Stimulated activated CD4-positive, alpha-beta T cell treated with anti-CD3 and anti-CD28 coated beads, Interleukin-1b, Interleukin-23, amount 100 ng/mL, for 24 hours (primary cell): ENCODE measurements at places on chromosomes 3 and 15.

DNA sequence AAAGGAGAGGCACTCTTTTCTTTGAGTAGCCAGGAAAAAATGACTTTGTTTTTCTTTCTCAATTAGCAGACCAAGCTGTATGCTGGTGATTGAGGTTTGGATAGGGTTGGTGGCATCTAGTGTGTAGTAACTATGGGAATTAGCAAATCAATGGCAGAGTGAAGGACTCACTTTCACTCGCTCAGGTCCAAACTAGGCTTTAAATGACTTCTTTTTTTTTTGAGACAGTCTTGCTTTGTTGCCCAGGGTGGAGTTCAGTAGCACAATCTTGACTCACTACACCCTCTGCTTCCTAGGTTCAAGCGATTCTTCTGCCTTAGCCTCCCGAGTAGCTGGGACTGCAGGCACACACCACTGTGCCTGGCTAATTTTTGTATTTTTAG, 35.9 kb downstream of the PRKCI start:
- DNase-seq = no peak

DNA sequence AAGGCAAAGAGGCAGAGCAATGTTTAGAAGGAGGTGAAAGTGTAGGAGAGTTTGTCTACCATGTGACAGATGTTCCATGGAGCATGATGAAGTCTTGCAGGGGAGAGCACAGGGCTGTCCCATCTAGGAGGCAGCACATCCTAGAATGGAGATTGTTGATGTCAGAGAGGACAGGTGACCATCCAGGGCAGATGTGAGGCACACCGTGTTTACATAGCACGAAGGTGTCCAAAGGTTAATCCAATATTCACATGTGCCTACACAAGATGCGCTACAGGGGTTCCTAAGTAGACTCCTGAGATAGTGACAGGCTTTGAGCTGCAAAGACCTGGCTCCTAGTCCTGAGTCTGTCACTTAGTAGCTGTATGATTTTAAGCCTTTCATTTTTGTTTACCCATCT, 219.3 kb upstream of the SLCO3A1 start:
- no peak for DNase-seq

DNA sequence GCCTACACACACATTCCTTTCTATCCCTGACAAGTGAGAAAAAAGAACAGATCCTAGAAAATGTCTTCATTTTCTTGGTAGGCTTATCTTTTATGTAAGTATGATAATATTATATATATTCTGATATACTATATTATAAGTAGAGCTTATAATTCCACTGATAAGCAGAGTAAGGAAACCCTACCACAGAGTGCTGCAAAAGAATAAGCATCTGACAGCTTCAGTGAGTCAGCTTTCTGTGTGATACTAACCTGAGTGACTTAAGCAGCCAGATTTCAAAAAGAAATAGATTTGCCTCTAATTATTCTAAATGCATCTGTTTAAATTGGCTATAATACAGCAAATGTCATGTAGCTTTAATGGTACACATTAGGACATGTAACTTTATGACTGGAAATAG, 656.0 kb downstream of the MCTP2 start:
- DNase-seq = no peak

DNA sequence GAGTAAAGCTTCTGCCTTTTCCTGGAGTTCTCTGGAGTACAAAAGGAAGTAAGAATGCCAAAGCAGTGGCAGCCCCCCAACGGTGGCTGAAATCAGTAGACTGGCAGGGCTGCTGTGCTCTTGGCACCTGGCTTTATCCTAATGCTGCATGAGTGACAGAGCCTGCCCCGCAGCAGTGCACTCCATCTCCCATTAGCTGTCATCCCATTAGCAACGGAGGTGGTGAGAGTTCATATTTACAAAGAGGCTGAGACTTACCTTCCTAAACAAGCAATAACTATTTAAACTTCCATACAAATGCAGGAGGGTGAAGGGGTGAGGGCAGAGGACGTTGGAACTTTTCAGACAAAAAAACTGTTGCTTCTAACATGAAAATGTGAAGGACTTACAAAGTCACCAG, 51.9 kb downstream of the SERPINI1 start:
- DNase-seq = no peak

DNA sequence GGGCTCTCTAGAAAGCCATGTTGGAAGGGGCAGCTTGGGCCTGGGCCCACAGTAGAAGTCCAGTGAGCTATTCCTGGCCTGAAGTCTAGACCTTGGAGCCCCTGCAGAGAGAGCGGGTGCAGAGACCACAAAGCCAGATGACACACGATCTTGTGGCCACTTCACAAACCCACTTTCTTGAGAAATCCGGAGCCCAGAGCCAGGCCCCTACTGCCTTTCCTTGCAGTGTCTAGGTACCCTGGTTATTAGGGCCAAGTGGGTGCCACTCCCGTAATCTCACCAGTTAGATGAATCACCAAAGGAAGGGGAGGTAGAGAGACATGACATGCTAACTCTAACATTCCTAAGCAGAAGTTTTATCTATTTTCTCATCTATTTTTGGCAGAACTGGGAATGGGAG, 72.5 kb upstream of the ADAMTSL3 start:
- DNase-seq = no peak

- no peak for DNase-seq
These were observed 35.4 kb upstream of the XCR1 start for GRCh38 chr3:46062679-46063078.

DNA sequence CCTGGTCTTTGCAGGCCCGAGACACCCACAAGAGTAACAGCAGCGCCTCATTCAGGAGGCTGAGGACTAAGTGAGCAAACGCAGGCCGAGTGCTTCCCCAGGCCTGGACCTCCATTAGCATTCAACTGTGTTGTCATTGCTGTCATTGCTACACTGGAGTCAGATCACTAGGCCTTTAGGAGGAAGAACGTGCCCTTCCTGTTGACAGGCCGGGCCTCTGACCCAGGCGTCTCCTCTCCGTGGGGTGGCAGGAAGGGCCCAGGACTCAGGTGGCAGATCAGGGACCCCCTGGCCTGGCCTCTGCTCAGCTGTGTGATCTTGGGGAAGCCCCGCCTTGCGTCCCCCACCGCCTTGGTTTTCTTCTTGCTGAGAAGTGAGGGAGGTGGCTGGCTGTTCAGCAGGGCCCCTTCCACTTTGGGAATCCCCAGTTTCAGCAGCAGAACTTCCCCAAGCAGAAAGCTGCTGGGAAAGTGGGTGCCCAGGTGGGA, 19.1 kb downstream of the ZDHHC19 start:
- DNase-seq = no peak

GRCh38 chr3:100089812-100090668, 24.3 kb downstream of the FILIP1L start:
- DNase-seq = no peak

DNA sequence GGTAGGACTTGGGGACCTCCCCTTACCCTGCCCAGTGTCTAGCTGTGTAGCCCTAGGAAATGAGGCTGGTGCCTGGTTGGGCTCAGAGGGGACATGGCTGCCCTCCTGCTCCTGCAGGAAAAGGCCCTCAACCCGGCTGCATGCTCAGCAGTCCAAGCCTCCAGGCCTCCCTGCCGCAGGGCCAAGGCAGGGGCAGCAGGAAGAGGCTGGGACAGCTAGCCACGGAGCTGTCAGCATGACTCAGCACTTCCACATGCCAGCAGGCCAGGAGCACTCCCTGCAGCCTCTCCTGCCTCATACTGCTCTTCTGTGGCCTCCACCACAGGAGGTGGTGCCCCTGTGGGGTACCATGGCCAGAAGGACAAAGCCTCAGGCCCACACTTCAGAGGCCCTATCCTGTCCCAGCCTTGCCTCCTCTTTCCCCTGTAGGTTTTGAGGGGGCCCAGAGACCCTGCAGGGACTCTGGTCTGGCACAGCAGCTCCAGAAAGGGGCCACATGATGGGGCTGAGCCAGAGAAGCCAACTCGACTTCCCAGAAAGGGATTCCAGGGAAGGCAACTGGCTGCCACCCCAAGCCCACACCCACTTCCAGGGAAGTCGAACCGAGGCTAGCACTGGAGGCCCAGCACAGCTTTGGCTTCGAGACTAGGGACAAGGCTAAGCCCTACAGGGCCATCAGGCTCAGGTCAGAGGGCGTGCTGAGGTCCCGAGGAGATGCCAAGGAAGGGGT, 19.5 kb downstream of the TKT start:
- DNase-seq = no peak

DNA sequence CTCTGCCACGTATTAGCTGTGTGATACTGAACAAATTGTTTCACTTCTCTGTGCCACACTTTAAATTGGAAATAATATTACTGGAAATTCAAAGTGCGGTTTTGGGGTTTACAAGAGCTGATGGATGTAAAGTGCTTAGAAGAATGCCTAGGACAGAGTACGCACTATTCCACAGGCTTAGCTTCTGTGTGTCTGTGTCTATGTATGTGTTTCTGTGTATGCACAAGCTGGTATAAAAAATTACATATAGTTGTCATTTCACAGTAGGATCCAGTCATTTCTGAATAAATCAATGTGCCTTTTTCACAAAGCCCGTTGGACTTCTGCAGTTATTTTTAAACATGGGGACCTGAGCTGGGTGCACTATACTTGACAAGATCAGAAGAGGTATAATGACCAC, 370.4 kb downstream of the TUSC7 start:
- DNase-seq = no peak

GRCh38 chr3:105281989-105282388, 84.7 kb upstream of the ALCAM start:
- DNase-seq = no peak

DNA sequence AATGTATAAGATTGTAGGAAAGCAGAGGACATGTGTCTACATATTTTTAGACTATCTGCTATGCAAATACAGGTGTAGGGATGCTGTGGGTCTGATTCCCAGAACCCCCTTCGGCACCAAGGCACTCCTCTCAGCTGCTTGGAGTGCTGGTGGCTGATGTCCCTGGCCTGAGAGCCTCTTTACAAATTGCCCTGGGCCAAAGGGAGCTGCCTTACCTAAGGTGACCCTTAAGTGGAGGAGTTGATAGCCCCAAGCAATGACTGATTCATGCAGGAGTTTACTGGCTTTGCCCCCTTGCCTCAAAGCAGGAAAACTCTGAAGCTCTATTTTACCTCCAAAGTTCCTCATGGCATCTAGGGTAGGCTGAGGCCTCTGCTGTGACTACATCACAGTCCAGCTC, 83.0 kb downstream of the ZNF385D start:
- no peak for DNase-seq

GRCh38 chr3:109863701-109864100, 526.4 kb upstream of the DPPA4 start:
- no peak for DNase-seq

- DNase-seq = no peak
These were observed 65.0 kb downstream of the CEMIP start for GRCh38 chr15:80844011-80844732.

- no peak for DNase-seq
These were observed 327.1 kb downstream of the SATB1 start for GRCh38 chr3:18097989-18098388.

DNA sequence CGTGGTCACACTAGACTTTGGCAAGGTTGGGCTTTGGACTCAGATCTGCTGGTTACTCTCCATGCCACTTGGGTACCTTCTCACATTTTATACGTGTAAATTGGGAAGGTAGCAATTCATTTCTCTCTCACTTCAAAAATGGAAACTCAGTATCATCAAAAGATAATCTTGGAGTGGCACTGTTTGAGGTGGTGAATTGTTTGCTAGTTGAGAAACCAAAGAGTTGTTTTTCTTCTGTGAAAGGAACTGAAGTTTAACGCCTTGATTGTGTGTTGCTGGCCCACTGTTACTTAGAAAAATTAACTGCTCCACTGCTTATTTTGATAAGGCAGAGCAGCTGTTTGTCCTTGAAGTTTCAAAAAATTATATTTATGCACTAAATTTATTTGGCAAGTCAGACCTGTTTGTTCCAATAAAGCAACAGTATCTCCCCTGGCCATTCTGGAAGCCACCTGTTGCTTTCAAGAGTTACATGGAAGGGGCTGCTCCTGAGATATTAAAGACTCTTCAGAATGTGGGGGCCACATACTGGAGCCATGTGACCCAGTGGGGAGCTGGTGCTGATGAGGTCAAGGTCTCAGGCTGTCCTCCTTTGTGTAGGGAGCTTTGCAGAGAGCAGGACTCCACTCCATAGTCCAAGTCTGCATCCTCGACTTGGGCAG, 16.2 kb downstream of the PLCL2 start:
- DNase-seq = no peak
